ENCODE measurements at places on chromosomes 13 and 19.

DNA sequence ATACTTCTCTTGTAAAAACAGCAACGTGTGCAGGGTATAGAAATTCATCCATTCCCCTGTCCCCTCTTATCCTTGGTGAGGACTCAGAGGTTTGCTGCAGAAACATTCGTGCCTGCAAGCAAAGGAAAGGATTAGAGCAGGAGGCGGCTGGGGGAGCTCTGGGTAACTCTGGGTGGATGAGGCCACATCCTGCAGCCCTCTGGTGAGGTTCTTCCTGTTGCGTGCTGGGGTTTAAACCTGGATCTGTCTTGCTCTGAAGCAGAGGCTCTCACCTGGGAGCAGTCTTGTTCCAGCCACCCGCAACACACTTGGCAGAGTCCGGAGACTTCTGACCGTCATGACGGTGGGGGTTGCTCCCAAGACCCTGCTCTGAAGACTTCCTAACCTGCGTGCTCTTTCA, 69.2 kb downstream of the ATP11A start:
- DNase-seq = no peak

DNA sequence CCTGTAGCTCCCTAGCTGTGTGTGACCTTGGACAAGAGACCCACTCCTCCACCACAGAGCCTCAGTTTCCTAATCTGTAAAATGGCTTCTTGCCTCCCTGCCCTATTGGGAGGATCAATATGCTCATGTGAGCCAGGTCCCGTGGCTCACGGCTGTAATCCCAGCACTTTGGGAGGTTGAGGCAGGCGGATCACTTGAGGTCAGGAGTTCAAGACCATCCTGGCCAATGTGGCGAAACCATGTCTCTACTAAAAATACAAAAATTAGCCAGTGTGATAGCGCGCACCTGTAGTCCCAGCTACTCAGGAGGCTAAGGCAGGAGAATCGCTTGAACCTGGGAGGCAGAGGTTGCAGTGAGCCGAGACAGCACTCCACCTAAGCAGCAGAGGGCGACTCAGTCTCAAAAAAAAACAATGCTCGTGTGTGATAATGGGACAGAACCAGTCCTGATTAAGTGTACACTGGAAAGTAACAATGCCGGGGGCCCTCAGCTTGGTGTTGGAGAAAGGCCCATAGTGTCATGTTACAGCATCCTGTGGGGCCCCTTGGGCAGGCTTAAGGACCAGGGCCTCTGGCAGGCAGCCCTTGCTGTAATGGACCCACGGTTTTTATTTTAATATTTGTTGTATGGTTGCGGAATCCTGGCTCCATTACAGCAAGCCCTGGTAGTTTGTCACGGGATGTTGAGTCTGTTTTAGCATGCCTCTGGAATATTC, 6.8 kb downstream of the RPS11 start:
- DNase-seq = peak; percentile 74

DNA sequence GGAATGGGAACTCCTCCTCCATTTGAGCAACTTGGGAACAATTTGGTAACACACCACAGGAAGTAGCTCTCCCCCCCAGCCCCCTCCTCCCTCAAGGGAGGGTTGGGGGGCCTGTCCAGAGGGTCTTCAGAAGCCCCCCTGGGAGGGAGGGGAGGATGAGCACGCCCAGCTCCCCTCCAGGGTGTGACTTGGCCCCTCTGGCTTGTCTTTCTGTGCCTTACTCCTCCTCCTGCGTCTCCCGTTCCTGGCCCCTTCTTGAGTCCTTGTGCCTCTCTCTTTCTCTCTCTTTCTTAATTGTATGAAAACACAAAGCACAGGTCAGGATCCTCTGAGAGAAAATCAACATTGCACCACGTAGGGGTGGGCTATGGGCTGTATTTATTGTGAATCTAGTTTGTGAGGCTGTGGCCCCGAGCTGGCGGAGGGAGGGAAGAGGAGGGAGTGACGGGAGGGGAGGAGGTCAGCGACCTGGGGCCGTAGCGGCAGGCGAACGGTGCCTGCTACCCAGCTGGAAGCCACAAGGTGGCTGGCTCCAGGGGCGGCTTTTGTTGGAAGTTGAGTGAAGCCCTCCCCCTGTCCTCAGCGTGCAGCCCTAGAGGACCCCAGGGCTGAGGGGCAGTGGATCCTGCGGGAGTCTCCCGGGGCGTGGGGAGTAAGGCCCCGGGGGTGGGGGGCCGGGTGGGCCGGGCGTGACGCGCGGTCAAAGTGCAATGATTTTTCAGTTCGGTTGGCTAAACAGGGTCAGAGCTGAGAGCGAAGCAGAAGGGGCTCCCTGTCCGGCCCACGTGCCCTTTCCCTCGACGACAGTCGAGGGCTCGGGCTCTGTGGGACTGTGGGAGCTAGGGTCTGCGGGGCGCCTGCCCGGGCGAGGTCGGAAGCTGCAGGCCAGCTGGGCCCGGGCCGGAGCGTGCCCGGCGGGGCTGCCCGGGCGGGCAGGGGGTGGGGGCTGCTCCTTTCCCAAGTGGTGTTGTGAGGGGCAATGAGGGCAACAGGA, 6.4 kb downstream of the LYL1 start:
- DNase-seq = no peak

- DNase-seq = peak; percentile 9
These were observed 442 bp downstream of the ZNF420 start for GRCh38 chr19:37078717-37079032.

DNA sequence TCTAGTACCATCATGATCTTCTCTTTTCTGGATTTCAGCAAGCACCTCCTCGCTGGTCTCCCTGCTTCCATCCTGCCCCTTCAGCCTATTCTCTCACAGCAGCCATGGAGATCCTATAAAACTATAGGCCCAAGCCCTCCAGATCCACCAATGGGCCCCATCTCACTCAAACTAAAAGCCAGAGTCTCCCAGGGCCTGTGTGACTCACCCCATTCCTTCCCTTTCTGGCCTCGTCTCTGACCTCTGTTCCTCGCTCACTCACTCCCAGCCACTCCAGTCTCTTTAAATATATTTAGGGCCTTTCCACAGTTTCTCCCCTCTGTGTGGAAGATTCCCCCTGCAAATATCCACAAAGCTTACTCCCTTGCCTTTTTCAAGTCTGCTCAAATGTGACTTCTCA, 89.7 kb downstream of the HSPH1 start:
- no peak for DNase-seq

DNA sequence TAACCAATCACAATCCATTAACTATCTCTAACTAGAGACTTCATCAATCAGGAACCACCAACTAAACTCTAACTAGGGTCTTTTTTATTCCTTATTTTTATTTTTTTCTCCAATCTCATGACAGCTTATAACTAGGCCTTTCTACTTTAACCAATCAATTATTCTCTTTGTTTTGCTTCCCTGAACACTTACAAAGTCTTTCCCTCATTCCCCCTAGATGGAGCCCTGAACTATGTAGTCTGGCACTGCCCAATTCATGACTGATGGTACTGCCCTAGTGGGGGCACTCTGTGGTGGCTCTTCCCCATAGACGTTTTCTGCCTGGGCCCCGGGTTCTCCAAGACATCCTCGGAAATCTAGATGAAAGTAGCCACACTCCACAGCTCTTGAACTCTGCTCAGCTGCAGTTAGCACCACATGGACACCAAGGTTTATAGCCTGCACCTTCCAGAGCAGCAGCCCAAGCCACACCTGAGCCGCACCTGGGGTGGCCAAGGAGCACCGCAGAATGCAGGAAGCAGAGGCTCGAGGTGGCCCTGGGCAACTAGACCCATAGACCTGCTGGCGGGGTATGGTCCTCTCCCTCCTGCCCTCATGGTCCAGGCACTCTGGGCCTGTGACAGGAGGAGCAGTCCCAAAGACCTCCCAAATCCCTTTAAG, 6.6 kb downstream of the ATP7B start:
- no peak for DNase-seq

- DNase-seq = peak; percentile 48
These were observed 233.3 kb upstream of the NBEA start for GRCh38 chr13:34708566-34709313.

- no peak for DNase-seq
These were observed 39.1 kb downstream of the TEX26 start for GRCh38 chr13:30971575-30971974.

DNA sequence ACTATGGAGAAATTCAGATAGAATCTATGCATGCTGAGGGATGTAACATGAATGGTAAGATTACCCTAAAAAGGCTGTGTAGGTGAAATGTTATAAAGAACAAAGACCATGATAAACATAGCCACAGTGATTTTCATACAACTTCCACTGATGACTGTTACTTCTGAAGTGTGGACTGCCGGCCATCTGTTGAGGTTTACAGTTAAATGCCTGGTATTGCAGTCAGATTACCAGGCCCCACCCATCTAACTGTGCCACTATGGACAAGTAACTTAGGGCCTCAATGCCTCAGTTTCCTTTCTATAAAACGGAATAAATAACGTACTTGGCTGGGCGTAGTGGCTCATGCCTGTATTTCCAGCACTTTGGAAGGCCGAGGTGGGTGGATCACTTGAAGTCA, 395.6 kb downstream of the KLF12 start:
- DNase-seq = no peak

DNA sequence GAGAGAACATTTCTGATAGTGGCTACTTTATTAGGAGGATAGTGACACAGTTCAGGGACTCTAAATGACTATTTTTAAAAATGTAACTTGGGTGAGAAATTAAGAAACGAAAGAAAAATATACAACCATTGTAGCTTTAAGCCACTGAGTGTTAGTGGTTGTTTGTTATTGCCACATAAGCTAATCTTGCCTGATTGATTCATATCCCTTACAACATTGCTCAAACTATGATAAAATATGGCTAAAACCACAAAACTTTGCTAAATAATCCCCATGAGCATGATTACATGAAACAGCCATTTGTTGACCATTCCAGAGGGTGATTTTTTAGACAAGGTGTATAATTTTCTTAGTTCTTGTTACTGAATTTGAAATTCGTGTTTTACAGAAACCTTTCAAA, 343.4 kb downstream of the SLITRK5 start:
- DNase-seq = no peak

DNA sequence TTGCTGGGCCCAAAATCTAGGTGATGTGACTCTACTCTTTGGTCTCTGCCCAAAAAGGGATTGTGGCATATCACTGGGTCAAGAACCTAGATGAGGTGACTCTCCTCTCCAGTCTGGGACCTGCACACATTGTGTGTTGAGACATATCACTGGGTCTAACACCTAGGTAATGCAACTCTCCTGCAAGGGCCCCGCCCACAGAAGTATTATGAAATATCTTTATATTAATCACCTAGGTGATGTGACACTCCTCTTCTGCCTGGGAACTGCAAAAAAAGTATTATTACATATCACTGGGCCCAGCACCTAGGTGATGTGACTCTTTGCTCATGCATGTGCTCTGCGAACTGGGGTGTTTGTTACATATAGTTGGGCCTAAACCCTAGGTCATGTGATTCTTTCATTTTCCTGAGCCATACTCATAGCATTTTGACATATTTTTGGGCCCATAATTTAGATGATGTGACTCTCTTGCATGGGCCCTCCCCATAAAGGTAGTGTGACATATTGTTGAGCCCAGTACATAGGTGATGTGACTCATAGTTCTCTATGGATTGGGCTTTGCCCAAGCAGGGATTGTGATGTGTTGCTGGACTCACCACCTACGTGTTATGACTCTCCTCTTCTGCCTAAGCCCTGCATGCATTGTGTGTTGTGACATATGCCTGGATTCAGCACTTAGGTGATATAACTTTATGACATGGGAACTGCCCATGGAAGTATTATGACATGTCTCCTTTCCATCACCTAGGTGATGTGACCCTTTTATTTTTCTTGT, 11.2 kb upstream of the ZNF681 start:
- no peak for DNase-seq

GRCh38 chr19:1094655-1094977, 559 bp downstream of the POLR2E start:
- no peak for DNase-seq

DNA sequence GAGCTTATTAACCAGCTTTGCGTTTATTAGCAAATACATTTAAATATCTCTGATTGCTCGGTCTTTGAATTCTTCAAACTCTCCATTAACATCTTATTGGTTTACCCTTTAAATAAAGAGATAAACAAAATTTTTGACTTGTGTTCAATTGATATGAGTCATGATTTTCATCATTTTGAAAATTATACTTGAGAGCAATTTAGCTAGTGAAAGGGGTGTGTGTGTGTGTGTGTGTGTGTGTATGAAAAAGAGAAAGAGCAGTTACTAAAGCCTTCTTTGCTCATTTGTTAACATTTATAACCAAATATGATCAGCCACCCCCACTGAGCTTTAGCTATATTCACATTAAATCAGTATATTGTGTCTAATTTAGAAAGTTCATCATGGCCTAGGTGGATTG, 48.3 kb upstream of the FAM216B start:
- no peak for DNase-seq

GRCh38 chr13:114140906-114141250, 8.5 kb upstream of the RASA3 start:
- no peak for DNase-seq

GRCh38 chr13:114151031-114151430, 18.6 kb upstream of the RASA3 start:
- no peak for DNase-seq

DNA sequence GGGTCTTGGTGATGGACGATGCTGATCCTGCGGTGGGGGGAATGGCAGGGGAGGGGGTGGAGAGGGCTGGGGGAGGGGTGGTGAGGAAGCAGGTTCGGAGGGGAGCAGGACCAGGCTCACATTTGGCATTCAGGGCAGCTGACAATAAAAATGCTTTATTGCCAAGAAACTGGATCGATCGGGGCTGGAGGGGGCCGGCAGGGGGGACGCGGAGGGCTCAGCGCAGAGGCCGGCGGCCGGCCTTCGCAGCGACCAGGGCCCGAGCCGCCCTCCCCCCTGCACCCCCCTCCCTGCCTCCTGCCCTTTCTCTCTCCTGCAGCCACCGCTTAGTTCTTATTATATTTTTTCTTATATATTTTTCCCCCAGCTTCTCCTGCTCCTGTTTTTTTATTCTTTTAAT, 18.1 kb upstream of the POU2F2 start:
- no peak for DNase-seq

Data from renal pelvis (tissue), 12 donors.